Stimulated activated CD8-positive, alpha-beta memory T cell treated with anti-CD3 and anti-CD28 coated beads, Interleukin-4, amount 100 ng/mL, for 24 hours (primary cell): ENCODE measurements at places on chromosomes 5 and 9.

DNA sequence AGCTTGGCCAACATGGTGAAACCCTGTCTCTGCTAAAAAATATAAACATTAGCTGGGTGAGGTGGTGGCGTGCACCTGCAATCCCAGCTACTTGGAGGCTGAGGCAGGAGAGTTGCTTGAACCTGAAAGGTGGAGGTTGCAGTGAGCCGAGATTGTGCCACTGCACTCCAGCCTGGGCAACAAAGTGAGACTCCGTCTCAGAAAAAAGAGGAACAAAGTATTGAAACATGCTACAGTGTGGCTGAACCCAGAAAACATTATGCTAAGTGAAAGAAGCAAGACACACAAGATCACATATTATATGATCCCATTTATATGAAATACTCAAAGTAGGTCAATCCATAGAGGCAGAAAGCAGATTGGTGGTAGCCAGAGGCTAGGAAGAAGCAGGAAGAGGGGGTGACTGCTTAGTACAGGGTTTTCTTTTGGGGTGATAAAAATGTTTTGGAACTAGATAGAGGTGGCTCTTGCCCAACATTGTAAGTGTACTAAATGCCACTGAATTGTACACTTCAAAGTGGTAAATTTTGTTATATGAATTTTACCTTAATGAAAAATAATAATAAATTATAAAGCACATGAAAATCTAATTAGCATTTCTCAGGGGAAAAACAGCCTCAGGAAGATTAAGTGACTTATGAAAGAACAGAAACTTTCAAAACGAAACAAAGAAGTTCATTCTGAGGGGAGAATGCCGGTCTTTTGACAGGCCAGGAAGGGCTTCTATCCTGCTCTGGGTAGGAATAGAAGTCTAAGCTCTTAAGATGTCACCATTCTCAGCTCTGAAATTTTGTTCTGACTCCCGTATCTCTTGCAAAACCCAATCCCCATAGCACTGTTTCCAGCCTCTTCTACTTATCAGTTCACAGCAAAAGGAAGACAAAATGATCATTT, 161.1 kb upstream of the TBCA start:
- no peak for DNase-seq

DNA sequence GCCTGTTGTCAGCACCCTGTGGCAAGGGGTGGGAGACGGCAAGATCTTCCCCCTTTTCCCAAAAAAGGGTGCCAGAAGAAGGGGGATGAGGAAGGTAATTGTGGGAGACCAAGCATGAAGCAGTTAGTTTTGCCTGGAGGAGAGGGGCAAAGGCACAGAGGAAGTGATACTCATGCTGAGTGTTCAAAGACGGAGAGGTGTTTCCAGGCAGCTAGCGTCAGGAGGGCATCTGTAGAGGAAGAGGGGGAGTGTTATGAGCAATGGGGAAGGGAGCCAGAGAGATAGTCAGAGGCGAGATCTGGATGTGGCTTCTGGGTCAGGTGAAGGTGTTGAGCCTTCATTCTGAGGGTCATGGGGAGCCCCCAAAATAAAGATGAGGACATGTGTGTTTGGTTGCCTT, 26.9 kb upstream of the ADAM19 start:
- DNase-seq = no peak

GRCh38 chr9:5876711-5877110, 14.0 kb upstream of the MLANA start:
- DNase-seq = no peak

- no peak for DNase-seq
Measured at GRCh38 chr5:96856371-96856770, 19.9 kb upstream of the ERAP2 start.

- no peak for DNase-seq
Measured at GRCh38 chr9:98706651-98707165, 2.0 kb downstream of the GABBR2 start.

GRCh38 chr5:147307170-147307569, 72.3 kb downstream of the STK32A start:
- no peak for DNase-seq

GRCh38 chr5:103808464-103809106, 246.0 kb upstream of the NUDT12 start:
- no peak for DNase-seq

DNA sequence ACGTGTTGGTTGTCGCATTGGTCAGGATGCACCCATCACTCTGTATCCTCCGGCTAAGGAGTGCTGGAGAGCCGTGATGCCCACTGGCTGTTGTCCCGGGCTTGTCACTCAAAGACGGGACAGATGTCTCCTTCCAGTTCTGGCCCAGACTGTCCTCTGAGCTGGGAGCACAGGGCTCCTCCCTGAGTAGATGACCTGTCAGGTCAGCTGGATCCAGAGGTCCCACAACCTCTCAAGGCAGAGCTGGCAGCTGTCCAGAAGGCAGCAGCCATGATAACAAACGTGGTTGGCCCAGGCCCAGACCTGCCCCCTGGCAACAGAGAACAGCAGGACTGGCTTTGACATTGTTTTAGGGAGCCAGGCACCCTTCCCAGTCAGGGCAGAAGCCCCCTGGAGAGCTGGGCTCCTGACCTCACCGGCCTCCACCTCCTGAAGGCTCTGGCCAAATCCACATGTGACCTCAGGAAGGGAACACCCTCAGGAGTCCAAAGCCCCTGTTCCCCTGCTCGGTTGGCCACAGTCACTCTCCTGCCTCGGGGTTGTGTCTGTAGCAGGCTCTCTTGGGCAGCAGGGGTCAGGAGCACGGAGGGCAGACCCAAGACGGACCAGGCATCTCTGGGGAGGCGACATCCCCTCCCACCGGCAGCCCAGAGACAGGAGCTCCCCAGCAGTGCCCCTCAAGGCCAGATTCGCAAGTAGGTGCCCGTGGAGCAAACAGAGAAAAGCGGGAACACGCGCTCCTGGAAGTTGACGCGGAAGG, 10.3 kb downstream of the TRIM7 start:
- DNase-seq = no peak

GRCh38 chr9:2466703-2467102, 154.9 kb upstream of the VLDLR start:
- DNase-seq = no peak
